ENCODE measurements at places on chromosomes 2 and 18. TPM values are rescaled to one million over a fixed set of nuclear protein-coding genes. Genes with fewer than 3 reads are reported as not detected.

DNA sequence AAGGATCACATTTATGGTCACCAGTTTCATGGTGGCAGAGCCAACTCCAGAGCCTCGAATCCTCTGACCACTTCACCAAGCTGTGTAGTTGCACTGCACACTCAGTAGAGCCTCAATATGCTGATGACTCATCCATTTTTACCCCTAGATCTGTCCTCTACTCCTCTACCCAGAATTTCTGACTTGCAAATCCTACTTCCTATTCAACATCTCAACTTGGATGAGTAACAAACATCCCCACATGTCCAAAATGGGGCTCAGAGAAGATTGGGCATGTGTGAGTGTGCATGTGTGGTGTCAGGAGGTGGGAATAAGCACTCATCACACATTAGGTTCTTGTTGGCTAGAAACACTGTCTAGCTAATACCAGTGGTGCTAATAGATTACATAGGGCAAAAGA lies 57.8 kb upstream of the IGFBP2 start:
- DNase-seq, result no peak

The G6PC2 gene
- not detected for total RNA-seq

- DNase-seq, result no peak
Observed at GRCh38 chr2:8571301-8571791, 110.5 kb upstream of the ID2 start.

DNA sequence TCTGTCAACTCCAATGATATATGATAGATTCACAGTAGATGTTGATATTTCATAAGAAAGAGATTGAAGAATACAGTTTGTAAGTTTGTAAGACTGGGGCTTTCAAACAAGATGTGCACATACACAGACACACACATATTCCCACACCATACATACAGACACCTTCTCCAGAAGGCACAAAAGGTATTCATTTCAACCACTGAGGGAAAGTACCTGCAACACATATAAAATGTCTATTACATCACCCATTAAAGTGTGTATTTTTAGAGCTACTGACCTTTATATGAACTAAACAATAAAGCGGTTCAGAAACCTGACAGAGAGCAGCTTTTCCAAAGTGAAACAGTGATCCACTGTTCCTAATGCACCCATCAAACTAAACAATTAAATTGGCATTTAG lies 53.3 kb downstream of the CCDC148 start:
- DNase-seq, result no peak

The RMDN2 gene
- 1.8 TPM for total RNA-seq

DNA sequence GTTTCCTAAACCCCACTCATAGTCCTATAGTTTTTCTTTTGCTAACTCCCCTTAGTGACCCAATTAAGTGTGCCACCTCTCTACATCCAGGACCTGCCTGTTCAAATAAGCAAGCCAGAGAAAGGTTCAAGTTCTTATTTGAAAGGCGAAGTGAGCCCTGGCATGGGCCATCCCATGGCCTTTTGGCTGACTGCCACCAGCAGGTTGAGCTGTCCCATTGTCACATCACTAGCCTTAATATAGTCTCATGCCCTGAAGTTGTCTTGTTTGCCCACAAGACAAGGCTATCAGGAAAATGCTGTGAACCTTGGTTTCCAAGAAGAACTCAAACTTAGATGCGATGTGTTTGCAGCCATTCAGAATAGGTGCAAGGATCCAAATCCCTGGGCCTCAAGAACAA lies 158.8 kb downstream of the SH3RF3 start:
- DNase-seq, result no peak

- DNase-seq, result no peak
Observed at GRCh38 chr18:69757733-69758132, 189.9 kb downstream of the CD226 start.

The MERTK gene
- total RNA-seq, result 0.13 TPM

DNA sequence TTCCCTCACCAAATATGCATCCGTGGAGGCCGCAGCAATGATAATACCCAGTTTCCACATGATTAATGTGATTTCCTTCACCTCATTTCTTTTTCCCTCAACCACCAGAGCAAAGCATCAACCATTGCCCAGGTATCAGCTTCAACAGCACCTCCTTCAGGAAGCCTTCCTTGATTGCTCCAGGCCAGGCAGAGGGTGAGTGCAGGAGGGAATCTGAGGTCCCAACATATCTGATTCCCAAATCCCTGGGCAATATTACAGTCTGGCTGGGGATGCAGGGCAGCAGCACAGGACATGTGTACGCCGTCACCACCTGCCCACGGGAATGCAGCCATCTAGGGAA lies 142.4 kb upstream of the MYCN start:
- DNase-seq, result no peak

DNA sequence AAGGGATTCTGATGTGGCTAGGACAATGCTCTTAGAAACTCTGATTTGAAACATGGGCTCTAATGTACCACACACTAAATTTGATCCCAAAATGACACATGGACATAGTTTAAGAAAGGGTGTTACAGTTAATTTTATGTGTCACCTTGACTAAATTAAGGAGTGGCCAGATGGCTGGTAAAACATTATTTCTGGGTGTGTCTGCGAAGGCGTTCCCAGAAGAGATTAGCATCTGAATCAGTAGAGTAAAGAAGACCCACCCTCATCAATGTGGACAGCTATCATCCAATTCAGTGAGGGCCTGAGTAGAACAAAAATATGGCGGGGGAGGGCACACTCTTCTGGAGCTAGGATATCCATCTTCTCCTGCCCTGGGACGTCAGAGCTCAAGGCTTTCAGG lies 283.1 kb upstream of the CHAC2 start:
- no peak for DNase-seq

GRCh38 chr2:46034535-46034934 lies 262.7 kb upstream of the EPAS1 start:
- no peak for DNase-seq

GRCh38 chr2:209556354-209556961 lies 132.6 kb downstream of the MAP2 start:
- DNase-seq, result no peak

DNA sequence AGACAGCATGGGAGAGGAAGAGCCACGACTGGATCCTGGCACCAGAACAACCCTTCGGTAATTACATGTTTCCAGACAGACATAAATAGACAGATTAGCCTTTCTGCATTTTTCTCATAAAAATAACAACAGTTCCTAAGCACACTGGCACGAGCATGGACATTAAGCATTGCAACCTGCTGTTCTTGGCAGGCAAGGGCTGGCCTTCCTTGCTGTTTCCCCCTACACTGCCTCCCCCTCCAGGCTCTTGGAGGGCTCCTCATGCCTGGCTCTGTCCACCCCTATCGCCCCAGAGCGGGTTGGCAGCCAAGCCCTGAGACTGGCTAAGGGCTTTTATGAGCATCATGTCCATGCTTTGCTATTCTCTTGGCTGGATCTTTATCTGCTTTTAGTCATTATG lies 89.6 kb downstream of the TTC32 start:
- no peak for DNase-seq

All from T-helper 17 cell (primary cell).